MCF 10A (cell line): ENCODE measurements at places on chromosomes 3 and 15. TPM values are rescaled to one million over a fixed set of nuclear protein-coding genes. Genes with fewer than 3 reads are reported as not detected.

DNA sequence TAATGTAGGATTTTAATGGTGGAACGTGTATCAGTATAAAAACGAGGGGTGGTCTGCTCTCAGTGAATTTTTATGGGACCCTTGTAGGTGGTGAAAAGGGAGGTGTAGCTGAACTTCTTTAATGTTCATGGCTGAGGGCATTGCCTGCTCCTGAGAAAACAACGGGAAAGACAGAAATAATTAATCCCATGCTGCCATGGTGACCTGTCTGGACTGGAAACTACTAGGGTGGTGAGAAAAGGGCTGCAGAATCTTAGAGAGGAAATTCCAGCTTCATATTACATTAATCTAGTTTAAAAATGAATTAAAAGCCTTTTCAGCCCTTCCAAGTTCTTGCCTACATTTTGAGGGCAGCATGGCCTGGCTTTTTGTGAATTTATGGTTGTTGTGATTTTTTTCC lies 47.6 kb downstream of the ZBTB38 start:
- no peak for DNase-seq

DNA sequence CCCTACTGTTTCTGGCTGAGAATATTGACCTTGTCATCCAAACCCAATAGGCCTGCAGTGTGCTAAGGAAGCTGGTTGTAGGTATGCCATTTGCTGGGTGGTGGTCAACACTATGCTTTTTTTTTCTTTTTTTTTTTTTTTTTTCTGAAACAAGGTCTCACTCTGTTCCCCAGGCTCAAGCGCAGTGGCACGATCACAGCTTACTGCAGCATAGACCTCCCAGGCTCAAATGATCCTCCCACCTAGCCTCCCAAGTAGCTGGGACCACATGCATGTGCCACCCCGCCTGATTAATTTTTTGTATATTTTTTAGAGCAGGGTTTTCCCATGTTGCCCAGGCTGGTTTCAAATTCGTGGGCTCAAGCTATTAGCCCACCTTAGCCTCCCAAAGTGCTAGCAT lies 35.7 kb upstream of the RHO start:
- DNase-seq, result no peak

Gene EIF2B5
- 33.8 and 36.1 TPM in 2 replicates for total RNA-seq

Gene PBRM1
- 49.3 and 56.9 TPM in 2 replicates for total RNA-seq

Gene NANOGP8
- 0.75 TPM in 1 of 2 replicates, not detected in the other for total RNA-seq

GRCh38 chr15:52786436-52787122 lies 3.6 kb downstream of the ONECUT1 start:
- no peak for DNase-seq
